ENCODE measurements at places on chromosomes 3 and 15.

DNA sequence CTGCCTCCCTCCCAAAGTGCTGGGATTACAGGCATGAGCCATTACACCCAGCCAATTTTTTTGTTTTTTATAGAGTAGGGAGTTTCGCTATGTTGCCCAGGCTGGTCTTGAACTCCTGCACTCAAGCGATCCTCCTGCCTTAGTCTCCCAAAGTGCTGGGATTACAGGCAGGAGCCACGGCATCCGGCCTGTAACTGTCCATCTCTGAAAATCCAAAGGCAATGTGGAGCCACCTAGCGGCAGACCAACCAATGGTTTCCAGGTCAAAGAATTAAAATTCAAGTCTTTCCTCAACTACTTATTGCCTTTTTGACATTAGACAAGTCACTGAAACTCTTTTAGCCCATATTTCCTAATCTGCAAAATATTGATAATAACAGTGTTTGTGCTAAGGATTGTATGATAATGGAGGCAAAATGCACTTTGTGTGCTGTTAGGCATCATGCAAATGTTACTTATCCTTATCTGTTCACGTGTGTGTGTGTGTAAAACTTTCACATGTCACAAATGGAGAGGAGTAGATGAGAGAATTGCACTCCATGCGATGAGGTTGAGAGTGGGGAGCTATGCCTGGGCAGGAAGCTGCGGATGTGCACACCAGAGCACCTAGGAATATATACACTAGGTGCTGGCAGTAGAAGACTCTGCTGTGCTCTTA lies 48.7 kb downstream of the COL8A1 start:
- peak; percentile 51 for DNase-seq

DNA sequence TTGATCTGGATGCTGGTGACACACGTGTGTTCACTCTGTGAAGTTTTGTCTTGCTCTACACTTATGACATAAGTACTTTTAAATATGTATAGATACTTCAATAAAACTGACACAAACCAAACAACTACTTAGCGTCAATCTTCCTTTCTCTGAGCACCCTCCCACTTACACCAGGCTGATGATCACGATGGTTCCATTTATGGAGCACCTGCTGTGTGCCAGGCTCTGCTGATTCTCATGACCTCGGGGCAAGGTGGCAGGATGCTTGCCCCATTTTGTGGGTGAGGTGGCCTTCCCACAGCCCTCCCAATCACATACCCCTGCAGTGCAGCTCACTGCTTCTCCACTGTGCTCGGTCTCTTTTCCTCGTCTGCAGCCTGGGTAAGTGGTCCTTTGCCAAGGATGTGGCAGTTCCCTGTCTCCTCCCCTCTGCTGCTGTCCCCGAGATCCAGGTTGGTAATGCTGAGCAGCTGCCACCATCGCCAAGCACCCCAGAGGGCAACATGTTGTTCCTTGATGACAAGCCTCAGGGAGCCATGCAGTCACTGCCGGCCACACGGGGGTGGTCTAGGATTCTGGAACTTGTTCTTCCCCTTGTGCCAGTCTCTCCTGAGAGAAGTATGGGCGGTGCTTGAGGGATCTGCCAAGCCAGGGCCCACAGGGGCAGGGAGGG lies 20.6 kb upstream of the ADCY5 start:
- no peak for DNase-seq

GRCh38 chr15:33679061-33679460 lies 289.2 kb upstream of the CHRM5 start:
- DNase-seq = no peak

- DNase-seq = peak; percentile 8
Observed at GRCh38 chr3:33980252-33980651, 181.8 kb downstream of the PDCD6IP start.

GRCh38 chr3:11373235-11373634 lies 101.0 kb downstream of the ATG7 start:
- no peak for DNase-seq

- no peak for DNase-seq
Observed at GRCh38 chr15:101481917-101482525, 7.5 kb downstream of the PCSK6 start.

DNA sequence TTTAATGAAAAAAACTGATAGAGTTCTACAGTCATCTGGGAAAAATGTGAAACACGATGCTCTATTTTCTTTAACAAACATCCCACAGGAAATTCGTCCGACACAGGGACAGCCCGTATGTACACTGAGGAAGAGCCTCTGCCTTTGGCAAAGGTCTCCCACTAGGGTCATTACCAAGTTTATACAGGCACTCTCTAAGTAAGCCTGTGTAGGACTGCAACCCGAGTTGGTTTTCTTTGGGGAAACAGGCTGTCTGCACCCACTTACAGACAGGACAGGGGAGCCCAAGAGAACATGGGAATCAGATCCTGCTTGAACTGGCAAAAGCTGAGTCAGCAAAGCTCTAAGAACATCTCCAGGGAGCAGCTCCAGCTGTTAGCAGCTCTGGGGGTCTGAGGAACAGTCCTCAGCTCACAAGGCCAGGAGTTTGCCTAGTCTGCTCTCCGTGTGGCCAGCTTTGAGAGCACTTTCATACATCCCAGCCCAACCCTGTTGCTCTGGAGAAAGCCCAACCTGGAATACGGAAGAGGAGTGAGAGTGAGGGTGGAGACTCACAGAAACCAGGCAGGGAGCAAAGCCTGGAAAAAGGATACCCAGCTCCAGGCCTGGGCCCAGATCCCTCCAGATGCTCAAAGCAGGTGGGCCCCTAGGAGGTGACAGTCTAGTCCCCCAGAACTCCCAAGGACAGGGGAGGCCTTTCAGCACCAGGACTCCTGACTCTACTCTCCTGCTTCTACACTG lies 1.9 kb downstream of the TBC1D2B start:
- DNase-seq = no peak

GRCh38 chr3:5428607-5429516 lies 241.4 kb downstream of the EDEM1 start:
- DNase-seq = no peak

- no peak for DNase-seq
Observed at GRCh38 chr3:196872316-196872715, 4.6 kb downstream of the SENP5 start.

GRCh38 chr3:171044384-171044783 lies 17.9 kb upstream of the SLC2A2 start:
- no peak for DNase-seq

GRCh38 chr15:65254356-65254755 lies 32.3 kb downstream of the PARP16 start:
- DNase-seq = no peak

GRCh38 chr3:162354356-162354755 lies 857.7 kb downstream of the OTOL1 start:
- no peak for DNase-seq

Measured in HCT116 (cell line).